Activated naive CD4-positive, alpha-beta T cell treated with anti-CD3 and anti-CD28 coated beads, Interleukin-2, amount 10 ng/mL, durations not matched to agents 7 days and 5 days (primary cell): ENCODE measurements at places on chromosomes 4 and X.
A peak's percentile ranks its signal among the peaks of the same experiment; 100 is the strongest.

DNA sequence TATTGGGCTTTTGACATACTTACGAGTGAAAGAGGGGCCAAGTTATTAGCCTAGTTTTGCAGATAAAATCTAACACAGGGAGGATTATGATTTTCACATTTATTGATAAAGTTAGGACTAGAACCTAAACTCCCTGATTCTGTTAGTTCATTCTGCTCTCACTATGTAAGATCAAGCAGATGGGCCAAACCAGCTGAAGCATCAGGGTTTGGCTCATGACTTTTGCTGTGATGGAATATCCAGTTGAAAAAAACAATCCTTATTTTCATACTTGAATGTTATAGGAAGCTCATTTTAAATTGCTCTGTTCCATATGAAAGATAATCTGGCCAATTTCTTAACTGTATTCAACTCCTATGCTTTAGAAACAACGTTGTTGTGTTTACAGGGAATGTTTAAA is 21.2 kb downstream of the SPRY1 start:
- DNase-seq = no peak

GRCh38 chrX:31099536-31100090 is 27.8 kb upstream of the FTHL17 start:
- no peak for DNase-seq

GRCh38 chr4:48772556-48772955 is 7.5 kb downstream of the FRYL start:
- DNase-seq = no peak

- DNase-seq = peak; percentile 38
These were observed 73.6 kb upstream of the DHX15 start for GRCh38 chr4:24657768-24658617.

- DNase-seq = no peak
These were observed 67.4 kb downstream of the APBB2 start for GRCh38 chr4:41146716-41147506.

GRCh38 chrX:31487951-31488350 is 416.1 kb upstream of the FTHL17 start:
- DNase-seq = no peak

GRCh38 chr4:84298023-84298718 is 200.9 kb downstream of the NKX6-1 start:
- DNase-seq = no peak

DNA sequence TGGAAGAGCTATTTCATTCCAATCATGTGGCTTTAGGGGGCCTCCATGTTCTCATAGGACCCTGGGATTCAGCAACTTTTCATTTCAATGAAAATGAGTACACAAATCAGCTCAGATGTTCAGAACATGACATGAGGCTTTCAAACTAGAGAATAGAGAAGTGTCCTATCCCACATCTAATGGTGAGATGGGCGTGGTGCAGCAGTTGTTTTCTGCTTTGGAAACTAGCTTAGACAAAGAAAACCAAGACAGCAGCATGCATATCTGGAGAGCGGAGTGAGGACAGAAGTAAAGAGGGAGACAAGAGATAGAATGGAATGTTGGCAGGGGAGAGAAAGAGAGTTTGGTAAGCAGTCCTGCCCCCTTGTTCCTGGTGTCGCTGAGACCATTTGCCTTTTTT is 1009.1 kb upstream of the IGFBP7 start:
- DNase-seq = no peak

- peak; percentile 79 for DNase-seq
These were observed 38.2 kb downstream of the CHST7 start for GRCh38 chrX:46611658-46612362.

GRCh38 chr4:44221407-44221806 is 227.2 kb downstream of the KCTD8 start:
- no peak for DNase-seq

DNA sequence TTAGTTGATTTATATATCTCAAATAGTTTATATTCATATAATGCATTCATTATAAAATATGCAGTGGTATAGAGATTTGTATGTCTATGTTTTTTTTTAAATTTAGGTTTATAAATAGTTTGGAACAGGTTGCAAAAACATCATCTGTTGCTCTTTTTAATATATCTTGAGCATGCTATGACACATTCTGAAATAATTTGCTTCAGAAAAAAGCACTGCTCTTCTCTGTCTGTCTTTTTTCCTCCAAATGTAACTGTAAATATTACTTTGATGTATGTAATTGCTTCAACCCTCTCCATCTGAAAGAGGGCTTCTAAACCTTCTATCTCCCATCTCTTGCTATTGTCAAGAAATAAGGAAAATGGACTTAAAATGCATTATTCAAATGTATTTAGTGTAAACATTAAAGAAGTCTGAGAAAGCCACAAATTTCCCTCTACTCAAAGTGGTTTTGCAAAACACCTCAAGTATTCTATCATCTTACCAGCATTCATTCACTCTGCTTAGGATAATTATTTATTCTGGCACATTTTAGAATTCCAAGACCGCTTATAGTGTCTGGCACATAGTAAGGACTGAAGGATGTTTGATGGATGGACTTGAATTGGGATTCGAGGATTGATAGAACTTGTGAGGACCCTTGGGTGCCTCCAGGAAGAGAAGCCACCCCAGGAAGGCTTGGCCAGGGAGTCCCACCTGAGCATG is 87.8 kb downstream of the CLNK start:
- DNase-seq = no peak

DNA sequence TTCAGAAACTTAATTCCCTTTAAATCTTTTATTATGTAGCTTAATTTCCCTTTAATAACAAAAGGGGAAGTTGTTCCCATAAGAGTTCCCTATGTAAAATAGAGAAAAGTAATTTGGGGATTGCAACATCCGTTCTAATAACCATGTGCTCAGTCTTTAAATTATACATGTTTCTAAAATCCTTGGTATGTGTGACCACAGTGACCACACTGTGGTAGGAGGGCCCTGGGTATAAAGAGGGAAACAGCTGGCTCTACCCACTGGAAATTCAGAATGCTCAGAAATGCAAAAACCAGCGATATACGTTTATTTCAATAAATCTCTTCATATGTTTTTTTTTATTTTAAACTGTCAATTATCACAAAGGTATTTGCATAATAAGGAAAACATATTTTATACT is 219.1 kb downstream of the FGF13 start:
- no peak for DNase-seq

- no peak for DNase-seq
These were observed 11.8 kb downstream of the TMEM31 start for GRCh38 chrX:103722505-103722904.

DNA sequence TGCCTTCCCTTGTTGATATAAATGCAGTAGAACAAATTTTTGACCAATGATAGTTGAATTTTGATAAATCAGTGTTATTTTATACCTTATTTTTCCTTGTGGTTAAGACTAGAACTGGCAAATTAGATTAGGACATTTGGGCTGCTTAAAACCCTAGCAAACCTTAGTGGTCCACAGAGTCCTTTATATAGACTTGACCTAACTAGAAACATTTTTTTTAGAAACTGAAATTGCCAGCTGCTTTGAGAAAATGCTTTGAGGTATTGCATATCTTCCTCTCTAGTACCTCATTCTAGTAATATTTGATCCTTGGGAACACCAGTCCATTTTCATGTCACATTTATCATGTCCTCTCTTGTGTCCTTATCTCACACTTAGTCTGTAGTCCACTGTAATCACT is 580.3 kb downstream of the FSTL5 start:
- no peak for DNase-seq

DNA sequence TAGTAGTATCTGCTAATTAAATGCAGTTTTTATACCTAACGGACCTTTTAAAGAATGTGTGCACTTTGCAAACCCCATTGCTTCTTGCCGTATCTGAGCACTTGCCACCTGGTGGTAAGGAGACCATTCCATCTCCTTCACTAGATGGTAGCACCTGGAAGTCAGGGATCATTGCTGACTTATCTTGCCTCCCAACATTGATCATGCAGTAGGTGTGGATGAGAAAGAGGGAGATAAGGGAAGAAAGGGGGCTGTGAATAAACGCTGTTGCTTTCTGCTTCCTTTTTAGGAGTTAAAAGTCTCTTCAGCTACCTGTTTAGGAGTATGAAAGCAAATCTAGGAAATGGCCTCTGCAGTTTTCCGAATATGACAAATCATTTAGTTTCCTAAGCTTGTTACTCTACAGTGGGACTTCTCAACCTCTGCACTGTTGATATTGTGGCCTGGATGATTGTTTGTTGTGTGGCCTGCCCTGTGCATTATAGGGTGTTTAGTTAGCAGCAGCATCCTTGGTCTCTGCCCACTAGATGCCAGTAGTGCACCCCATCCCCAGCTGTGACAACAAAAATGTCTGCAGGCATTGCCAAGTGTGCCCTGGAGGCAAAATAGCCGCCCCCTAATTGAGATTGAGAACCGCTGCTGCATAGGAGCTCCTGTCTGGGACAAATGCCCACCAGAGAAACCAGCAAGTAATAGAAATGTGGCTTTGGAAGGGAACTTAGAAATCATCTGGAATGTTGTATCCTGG is 38.8 kb downstream of the GAB1 start:
- no peak for DNase-seq

- no peak for DNase-seq
These were observed 3.1 kb downstream of the TET2 start for GRCh38 chr4:105149771-105150170.

DNA sequence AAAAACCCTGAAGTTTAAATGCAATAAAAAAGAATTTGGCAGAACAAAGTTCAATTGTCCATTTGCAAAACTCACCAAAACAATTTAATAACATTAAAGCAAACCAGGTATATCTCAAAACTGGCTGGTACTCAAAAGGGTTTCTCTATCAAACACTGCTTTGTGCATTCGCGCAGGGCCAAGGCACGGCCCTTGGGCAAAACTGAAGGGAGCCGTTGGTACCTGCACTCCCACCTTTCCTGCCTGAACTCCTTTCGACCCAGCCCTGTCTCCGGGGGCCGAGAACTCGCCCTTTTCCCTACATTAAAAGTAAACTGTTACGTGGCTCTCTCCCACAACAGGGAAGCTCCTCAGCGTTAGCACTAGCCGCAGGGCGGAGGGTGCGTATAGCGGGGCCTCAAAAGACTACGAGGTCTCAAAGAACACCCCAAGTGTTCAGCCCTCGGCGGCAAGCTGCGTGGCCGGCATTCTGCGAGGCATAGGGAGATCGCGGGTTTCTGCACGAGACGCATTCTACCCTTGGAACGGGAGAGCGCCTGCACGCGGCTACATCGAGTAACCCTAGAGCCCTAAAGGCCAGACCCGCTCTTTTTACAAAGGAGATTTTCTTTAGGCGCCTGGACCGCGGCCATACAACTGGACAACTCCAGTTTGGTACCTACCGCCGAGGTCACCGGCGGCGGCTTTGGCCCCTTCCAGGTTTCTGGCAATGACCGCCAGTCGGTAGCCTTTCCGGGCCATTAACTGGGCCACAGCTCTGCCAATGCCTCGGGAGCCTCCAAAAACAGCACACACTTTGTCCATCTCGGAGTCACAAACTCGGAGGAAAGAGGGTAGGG is 550 bp downstream of the CBR4 start:
- peak; percentile 70 for DNase-seq

DNA sequence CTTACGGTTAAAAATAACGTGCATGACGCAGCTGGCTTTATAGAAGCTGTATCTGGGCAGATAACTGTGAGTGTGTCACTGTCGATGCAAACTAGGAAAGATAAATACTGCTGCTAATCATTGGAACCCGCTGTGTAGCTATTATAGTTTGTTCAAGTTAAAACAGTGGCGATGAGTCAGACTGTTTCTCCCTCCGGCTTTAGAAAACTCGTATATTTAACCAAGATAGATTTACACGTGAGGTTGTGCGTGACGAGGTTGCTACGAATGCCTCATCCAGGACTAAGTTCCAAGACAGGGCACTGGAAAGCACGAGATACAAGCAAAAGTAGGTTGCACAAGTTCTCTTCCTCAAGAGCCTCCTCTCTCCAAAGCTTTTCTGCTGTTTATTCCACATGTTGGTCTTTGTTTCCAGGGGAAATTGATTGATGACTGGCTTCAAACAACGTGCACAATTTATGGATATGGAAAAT is 270.7 kb downstream of the FBXW7 start:
- DNase-seq = no peak

- no peak for DNase-seq
These were observed 673.2 kb upstream of the FRG1 start for GRCh38 chr4:189267312-189267965.

DNA sequence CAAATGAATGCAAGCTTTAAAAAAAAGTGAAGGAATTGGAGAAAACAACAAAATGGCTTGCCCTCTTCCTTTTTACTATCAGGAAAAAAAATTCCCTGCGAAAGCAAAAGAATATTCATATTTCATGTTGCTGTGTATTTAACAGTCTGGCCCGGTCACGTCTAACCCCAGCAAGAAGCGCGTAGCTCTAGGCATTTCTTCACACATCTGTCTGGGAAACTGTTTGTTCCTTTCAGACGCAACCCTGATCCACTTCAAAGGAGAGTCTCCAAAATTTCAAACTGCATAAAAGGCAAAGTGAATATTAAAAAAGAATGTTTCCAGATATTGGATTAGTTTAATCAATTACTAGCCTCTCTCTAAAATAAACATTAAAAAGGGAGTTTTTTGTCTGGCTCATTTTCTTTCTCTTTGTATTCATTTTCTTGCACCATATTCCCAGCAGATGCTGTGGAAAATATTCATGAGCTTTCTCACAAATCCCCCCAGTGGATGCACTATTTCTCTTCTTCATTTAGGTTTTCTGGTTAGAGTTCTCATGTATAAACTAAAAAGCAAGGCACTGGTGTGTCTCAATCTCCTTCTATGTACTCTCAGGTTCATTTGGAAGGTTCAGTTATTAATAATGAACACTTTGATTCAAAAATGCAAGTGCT is 145.3 kb downstream of the MID1 start:
- no peak for DNase-seq

DNA sequence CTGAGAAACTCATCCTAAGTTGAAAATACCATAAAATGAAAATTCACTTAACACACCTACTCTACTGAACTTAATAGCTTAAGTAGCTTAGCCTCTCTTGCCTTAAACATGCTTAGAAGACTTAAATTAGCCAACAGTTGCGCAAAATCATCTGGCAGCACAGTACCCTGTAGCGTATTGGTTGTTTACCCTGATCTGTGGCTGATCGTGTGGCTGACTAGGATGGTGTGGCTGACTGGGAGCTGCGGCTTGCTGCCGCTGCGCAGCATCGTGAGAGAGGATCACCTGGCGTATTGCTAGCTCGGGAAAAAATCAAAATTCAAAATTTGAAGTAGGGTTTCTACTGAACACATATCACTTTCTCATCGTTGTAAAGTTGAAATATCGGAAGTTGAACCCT is 6.3 kb downstream of the RUFY3 start:
- no peak for DNase-seq

DNA sequence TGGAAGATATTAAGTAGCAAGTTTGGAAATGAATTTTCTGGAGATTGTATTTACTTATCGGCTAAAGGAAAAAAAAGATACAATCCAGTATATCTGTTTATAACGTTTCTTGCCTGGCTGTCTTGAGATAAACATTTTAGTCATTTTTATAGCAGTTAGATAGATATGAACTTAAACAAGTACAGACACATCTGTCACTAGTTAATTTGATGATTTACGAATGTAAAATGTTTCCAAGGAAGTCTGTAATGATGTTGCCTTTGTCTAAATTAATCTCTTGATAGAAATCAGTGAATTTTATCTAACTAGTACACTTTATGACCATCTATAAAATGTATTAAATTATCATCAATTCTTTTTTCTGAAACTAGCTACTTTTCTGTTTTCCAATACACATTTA is 5.7 kb downstream of the BMPR1B start:
- DNase-seq = no peak
